ENCODE measurements at places on chromosomes 7 and 10.

DNA sequence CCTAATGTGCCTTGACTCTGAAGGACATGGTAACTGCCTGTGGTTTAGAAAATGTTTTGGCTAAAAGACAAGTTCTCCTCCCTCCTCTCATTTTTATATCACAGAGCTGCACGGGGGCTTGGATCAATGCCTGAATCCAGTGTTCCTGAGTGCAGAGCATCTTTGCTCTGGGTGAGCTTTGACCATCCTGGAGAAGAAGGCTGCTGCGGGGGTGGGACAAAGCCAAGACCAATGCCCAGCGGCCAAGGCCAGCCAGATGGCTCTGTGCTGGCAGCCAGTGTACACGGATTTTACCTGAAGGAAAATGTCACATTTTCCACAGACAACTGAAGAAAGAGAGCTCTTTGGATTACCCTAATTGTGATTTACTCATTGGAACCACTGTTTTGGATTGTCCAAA, 102.0 kb upstream of the TARP start:
- no peak for DNase-seq

- no peak for DNase-seq
Observed at GRCh38 chr7:80731281-80731680, 92.8 kb downstream of the CD36 start.

DNA sequence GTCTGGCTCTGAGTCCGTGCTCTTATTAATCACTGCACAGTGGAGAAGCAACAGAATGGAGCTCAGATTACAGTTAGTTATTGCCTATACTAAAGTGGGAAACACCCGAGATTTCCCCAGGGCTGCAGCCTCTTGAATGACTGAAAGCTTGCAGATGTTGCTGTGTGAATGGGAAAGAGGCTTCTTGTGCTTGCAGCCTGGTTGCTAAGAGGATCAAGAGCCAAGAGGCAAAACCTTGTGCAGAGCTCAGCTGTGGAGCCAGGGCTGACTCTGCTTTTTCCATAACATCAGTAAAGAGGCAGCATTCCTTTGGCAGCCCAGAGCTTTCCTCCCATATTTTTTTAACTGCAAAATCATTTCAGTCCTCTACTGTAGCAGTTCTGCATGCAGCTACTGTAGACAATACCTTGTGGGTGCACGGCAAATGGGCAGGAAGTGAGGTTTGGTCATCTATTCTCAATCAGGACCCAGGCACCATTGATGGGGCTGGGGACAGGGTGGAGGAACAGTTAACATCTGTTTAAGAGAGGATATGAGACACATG, 86.5 kb downstream of the RALA start:
- peak; percentile 73 for DNase-seq

GRCh38 chr7:93382362-93382761, 150.2 kb downstream of the VPS50 start:
- DNase-seq: no peak

DNA sequence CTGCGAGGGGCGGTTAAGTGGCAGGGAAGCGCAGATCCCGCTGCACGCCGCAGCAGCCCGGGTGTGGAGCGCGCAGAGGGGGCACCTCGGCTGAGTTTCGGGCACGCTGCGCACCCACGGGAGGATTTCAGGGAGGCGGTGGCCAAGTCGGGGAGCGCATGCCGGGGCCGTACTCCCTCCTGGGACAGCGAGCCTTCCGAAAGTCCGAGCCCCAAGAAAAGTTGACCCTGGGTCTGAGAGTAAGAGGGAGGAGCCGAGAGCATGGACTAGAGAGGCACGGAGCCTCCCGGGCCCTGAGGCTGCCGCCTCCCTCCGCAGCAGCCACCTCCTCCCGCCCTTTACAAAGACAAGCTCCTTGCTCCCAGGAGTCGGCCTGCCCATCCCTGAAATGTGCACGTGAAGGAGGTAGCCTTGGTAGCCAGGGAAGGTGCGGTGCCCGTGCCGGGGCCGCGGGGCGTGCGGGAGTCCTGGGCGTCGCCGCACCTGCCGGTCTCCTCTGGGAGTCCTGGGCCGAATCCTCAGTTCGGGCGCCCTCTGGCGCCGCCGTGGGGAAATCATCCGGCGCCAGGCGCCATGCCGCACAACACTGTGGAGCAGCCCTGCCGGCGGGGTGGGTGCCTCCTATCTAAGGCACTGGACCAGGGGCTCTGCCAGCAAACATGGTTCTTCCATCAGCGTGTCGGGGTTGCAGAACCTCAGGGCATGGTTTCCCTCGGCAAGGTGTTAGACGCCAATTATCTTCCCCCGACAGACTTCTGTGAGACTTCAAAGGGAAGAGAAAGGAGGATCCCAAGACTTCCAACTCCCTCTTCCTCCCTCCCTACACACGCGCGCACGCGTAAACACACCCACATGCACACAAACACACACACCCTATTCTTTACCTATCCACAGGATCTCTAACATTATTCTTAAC, 104.0 kb downstream of the TRIL start:
- DNase-seq: peak; percentile 45

- no peak for DNase-seq
Observed at GRCh38 chr7:32154797-32155196, 84.6 kb upstream of the PDE1C start.

- no peak for DNase-seq
Observed at GRCh38 chr7:5564894-5565293, 141.3 kb upstream of the TNRC18 start.

DNA sequence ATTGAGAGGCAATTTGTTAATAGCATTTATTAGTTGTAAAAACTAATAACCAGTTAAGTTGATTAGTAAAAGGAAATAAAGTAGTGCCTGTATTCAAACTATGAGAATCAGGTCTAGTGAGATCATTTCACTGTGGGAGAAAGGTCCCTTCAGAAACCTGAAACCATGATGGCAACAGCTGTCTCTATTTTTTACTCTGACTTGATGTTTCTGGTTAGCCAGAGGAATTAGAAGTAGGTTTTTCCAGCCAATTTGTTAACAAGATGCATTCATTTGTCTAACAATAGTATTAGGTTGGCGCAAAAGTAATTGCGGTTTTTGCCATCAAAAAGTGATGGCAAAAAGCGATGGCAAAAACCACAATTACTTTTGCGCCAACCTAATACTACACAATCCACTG, 272.2 kb upstream of the YAE1 start:
- DNase-seq: no peak

DNA sequence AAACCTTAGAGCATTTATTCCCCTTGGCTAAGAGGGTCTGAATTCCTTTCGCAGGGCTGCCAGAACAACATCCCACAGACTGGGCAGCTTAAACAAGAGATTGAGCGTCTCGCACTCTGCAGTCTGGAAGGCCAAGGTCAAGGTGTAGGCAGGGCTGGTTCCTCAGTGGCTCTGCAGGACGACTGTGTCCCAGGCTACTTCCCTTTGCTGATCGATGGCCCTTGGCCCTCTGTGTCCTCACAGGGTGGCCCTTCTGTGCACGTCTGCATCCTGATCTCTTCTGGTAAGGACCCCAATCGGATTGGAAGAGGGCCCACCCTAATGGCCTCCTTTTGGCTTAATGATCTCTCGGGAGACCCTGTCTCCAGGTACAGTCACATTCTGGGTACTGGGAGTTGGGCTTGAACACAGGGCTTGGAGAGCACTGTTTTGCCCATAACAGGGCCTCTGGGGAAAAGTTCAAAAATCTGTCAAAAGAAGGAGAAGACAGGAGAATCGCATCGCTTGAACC, 35.1 kb upstream of the DNAJB6 start:
- DNase-seq: no peak

GRCh38 chr7:24668927-24669635, 88.2 kb downstream of the GSDME start:
- DNase-seq: peak; percentile 67

- DNase-seq: no peak
Observed at GRCh38 chr7:139367438-139368155, 7.9 kb downstream of the LUC7L2 start.

- DNase-seq: peak; percentile 29
Observed at GRCh38 chr10:101867931-101868330, 24.3 kb upstream of the KCNIP2 start.

DNA sequence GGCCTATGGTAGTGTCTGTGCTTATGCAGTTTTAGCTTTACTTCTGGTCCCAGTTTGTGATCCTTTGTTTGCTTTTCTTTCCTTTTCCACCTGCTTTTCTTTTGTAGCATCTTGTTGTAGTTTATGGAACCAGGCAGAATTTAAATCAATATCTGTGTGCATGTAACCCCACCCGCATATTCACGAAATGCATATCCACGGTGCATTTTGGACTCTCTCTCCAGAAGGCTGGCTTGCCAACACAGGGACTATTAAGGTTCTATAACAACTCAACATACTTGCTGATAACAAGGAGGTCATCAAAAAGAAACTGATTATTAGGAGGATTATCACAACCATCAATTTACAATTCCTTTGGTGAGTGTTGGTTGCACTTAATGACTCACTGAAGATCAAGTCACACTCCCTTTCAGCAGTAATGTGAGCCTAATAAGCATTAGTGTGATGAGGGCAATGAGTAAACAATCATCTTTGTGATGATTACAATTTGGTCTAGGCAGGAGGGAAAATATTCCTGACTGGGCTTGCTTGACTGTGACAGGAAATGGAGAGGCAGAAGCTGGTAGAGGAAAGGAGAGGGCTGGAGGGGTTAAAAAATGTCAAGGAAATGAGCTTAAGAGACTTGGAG, 378.6 kb downstream of the REEP3 start:
- no peak for DNase-seq

- DNase-seq: no peak
Observed at GRCh38 chr7:107785926-107786325, 17.1 kb downstream of the SLC26A3 start.

DNA sequence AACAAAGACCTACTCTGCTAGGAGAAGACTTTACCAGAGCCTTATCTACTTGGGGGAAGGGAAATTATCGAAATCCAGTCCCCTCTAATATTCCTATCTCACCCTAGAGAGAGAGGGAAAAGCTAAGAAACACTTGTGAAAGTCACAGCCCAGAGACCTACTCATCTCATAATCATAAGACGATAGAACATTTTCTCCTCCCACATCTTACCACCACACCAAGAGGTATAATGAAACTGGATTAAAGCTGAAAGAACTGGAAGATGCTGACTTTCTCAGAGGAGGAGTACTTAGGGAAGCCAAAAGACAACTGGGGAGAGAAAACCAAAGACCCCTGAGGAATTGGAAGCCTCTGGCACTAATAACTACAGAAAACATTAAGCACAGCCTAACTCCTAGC, 10.8 kb upstream of the CPA5 start:
- DNase-seq: no peak

DNA sequence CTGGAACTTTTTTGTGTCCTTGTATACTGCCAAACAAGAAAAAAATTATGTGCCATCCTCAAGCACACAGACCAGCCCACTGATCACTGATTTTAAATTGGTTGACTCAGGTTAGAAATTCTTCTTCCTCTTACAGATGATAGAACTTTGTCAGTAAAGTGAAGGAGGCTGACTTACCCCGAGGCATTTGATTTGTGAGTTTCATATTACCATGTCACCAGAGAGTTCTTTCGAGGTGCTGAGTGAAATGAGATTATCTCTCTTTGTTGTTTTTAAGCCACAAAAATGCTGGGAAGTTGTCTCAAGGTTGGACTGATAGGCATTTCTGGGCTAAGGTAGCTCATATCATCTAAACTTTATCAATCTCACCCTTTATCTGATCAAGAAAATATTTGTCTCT, 78.8 kb upstream of the FAM180A start:
- peak; percentile 16 for DNase-seq

GRCh38 chr10:119807960-119808697, 64.5 kb downstream of the MCMBP start:
- peak; percentile 92 for DNase-seq

DNA sequence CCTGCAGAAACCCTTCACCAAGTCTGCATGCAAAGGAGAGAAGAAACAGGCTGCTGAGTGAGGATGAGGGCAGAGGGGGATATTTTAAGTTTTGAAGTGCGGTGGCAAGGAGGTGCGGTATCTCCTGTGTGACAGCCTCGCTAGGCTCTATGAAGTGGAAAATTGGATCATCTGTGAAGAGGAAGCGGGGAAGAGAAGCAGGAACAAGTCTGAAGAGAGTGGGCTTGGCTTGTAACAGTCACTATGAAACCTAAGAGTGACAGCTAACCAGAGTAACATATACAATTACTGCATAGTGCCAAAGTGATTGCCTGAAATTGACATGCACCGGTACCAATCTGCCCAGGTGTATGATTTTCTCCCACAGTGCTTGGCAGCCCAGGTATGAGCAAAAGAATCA, 287.5 kb upstream of the KLF14 start:
- DNase-seq: no peak

DNA sequence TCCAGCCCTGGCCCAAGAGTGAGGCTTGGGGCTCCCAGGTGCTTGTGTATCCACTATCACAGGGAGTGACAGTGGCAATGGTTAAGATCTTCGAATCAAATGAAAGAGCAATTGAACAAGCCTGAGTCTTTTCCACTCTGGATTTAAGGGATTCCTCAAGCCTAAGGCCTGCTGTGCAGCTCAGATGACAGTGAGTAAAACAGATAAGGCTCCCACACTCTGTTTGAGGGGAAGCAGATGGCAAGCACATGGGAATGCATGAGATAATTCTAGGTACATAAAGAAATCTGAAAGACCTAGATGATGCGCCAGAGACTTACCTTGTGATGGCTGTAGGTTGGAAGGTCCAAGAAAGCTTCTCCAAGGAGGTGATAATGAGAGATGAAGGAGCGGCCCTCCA, 95.0 kb downstream of the LRRC18 start:
- no peak for DNase-seq

- no peak for DNase-seq
Observed at GRCh38 chr10:68561865-68562649, 1.9 kb downstream of the TET1 start.

- no peak for DNase-seq
Observed at GRCh38 chr10:71561003-71561574, 158.5 kb downstream of the C10orf105 start.

- DNase-seq: peak; percentile 95
Observed at GRCh38 chr7:139936760-139937310, 107.8 kb downstream of the TBXAS1 start.
